SJSA1 (cell line): ENCODE measurements at places on chromosomes 11 and 22. TPM values are rescaled to one million over a fixed set of nuclear protein-coding genes. Genes with fewer than 3 reads are reported as not detected.

Gene SCUBE2
- total RNA-seq, result not detected in 2 replicates

Gene DGCR2
- total RNA-seq, result 51.1 and 62.2 TPM in 2 replicates

Gene OR10A5
- total RNA-seq, result not detected in 2 replicates

Gene CLMP
- total RNA-seq, result 21.6 and 39.6 TPM in 2 replicates

Gene RPS13
- total RNA-seq, result 1,373 and 1,546 TPM in 2 replicates

Gene UBQLNL
- 0.05 TPM in 1 of 2 replicates, not detected in the other for total RNA-seq

Gene INPP5J
- total RNA-seq, result 0.13 and 0.21 TPM in 2 replicates

Gene SLC37A4
- 3.1 and 6.0 TPM in 2 replicates for total RNA-seq

Gene GPHA2
- total RNA-seq, result not detected in 2 replicates

Gene SVIP
- total RNA-seq, result 9.9 and 14.2 TPM in 2 replicates

Gene OR9Q1
- total RNA-seq, result not detected in 2 replicates

Gene EFCAB6
- total RNA-seq, result 0.50 TPM in 1 of 2 replicates, not detected in the other

Gene CALCB
- total RNA-seq, result not detected in 2 replicates
